CD14-positive monocyte (primary cell): ENCODE measurements at places on chromosomes 12 and 14.

DNA sequence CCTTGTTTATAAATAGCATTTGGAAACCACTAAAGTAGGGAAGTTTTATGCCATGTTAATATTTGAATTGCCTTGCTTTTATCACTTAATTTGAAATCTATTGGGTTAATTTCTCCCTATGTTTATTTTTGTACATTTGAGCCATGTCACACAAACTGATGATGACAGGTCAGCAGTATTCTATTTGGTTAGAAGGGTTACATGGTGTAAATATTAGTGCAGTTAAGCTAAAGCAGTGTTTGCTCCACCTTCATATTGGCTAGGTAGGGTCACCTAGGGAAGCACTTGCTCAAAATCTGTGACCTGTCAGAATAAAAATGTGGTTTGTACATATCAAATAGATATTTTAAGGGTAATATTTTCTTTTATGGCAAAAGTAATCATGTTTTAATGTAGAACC lies 4.4 kb downstream of the RAN start:
- no peak for DNase-seq

DNA sequence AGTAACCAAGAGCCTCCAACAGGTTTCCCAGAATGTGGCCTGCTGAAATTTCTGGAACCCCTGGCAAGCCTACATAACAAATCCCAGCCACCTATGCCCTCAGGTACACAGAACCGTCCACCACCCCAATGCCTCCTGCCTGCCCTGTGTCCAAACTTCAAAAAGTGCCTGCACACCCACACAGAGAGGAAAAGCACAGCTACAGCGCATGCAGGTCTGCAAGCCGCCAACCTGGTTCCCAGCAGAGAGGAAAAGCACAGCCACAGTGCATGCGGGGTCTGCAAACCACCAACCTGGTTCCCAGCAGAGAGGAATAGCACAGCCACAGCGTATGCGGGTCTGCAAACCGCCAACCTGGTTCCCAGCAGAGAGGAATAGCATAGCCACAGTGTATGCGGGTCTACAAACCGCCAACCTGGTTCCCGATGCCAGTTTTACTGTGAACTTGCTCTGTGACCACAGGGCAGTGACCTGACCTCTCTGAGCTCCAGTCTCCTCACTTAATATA lies 113.5 kb downstream of the SCARB1 start:
- DNase-seq, result no peak

DNA sequence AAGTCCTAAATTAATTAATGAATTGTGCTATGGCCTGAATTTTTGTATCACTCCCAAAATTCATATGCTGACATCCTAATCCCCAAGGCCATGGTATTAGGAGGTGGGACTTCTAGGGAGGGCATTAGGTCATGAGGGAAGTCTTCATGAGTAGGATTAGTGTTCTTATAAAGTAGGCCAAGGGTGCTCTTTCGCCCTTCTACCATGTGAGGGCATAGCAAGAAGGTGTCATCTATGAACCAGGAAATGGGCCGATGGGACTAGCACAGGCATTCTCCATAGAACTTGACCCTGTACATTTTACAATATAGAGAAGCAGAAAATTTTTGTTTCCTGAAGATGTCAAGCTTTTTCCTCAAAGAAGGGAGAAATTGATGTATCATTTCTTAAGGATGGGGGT lies 12.5 kb downstream of the SYT10 start:
- DNase-seq, result no peak

- DNase-seq, result no peak
These were observed 162.7 kb downstream of the ETV6 start for GRCh38 chr12:11812241-11812585.

DNA sequence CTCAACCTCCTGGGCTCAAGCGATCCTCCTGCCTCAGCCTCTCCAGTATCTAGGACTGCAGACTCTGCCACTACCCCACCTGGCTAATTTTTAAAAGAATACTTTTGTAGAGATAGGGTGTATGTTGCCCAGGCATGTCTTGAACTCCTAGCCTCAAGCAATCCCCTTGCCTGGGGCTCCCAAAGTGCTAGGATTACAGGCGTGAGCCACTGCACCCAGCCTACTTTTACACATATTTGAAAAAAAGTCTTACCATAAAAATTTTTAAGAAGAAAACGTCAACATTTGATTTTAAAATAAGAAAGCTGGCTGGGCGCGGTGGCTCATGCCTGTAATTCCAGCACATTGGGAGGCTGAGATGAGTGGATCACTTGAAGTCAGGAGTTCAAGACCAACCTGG lies 46.5 kb downstream of the DCAF5 start:
- no peak for DNase-seq

- DNase-seq, result no peak
These were observed 46.7 kb downstream of the HSPB8 start for GRCh38 chr12:119225454-119225853.

DNA sequence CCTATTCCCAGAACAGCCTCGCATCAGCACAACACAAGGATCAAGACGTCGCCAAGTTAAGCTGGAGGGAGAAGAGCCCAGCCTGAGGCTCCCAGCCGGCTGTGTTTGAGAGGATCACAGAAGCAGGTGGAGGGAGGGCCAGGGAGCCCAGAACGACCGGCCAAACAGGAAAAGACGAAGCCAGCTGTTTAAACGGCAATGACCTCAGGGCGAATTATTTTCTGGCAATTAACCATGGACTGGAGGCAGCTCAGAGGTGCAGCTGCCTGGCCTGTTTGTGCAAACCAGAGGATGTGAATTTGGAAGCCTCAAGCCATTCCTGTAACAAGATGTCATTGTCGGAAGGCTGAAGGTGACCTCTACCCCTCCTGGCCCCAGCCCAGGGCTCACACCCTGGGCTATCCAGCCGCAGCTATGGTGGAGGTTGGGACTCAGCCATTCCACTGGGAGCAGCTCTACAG lies 175.8 kb upstream of the PRMT8 start:
- DNase-seq, result no peak

GRCh38 chr14:88437658-88438057 lies 52.2 kb downstream of the SPATA7 start:
- no peak for DNase-seq

- no peak for DNase-seq
These were observed 60.1 kb downstream of the KLHL28 start for GRCh38 chr14:44901696-44902095.

DNA sequence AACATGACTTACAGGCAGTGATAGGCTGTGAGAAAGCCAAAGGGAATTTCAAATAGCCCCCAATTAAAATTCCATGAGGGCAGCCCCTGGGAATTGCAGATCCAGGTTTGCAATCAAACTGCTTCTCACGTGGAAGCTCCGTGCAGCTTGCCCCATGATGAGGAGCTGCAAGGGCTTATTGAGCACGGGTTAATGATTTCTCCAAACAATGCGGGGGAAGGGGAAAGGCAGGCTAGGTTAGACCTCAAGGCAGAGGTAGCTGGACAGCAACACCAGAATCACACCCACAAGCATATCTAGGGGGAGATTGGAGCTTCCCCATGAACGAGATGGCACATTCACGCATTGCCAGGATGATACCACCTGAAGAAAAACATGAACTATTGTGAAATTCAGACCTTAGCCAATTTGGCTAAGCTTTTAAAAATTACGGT lies 5.0 kb upstream of the DUSP6 start:
- DNase-seq, result no peak

DNA sequence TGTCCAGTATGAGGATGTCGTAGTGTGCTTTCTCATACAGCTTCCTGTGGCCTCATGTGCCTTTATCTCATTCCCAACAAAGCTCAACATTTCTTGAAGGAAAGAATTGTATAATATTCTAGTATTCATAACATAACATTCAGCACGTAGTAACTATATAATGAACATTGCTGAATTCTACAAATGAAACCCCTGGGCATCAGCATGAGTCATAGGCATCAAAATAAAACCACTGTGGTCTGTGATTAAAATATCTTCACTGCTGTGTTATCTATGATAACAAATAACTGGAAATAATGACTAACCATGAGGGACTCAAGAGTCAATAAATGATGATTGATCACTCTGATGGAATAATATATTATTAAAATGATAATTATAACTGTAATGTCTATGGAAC lies 255.2 kb downstream of the EMP1 start:
- DNase-seq, result no peak

DNA sequence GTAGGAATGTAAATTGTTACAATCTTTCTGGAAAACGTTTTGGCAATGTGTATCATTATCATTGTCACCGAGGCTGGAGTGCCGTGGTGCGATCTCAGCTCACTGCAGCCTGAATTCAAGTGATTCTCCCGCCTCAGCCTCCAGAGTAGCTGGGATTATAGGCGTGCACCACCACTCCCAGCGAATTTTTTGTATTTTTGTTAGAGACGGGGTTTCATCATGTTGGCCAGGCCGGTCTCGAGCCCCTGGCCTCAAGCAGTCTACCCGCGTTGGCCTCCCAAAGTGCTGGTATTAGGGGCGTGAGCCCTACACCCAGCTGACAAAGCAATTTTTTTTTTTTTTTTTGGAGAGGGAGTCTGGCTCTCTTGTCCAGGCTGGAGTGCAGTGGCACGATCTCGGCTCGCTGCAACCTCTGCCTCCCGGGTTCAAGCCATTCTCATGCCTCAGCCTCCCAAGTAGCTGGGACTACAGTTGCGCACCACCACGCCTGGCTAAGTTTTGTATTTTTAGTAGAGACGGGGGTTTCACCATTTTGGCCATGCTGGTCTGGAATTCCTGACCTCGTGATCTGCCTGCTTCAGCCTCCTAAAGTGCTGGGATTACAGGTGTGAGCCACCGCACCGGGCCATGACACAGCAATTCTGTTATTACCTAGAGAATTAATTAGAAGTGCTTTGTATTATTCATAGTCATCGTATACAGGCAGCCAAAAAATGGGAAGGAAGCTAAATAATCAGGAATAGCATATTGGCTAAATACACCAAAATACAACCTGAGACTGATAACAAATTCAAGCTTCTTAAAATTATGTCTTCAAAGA lies 1.2 kb downstream of the ACTR6 start:
- no peak for DNase-seq

- no peak for DNase-seq
These were observed 1417.4 kb upstream of the FLRT2 start for GRCh38 chr14:84112589-84112988.

DNA sequence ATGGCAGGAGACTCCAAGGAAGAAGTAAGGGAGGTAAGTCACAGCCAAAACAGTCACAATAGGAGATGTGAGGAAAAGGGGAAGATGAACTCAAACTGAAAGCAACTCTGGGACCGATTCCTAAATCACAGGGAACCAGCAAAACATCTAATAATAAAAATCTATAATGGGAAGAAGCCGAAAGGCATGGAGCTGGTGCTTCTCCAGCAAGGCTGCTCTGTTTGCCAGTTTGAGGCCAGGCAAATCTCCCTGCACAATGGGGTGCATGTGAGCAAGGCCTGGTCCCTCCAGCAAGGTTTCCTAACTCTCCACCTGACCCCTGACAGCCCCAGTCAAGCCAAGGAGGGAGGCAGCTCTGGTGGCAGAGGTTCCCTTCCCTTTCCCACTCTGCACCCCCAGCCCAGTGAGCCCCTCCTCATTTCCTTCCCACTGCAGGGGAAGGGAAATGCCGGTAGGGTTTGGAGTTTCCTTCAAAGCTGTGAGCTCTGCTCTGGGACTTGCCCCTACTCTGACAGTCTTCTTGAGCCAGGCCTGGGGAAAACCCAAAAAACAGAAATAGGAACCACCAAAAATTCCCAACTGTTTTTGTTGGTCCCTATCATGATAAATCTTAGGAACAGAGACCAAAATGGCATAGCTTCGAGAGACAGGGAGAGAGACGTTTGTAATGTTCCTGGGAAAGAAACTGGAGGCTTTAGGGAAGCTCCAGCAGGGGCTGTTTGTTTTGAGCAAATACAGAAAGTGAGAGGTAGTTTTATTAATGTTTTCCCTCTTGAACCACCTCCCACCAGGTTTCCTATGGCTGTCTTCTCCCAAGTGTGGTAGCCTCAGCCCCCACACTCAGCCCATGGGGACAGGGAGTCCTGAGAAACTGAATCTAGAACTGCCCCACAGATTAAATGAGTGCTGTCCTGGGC lies 34.6 kb downstream of the FMNL3 start:
- no peak for DNase-seq

DNA sequence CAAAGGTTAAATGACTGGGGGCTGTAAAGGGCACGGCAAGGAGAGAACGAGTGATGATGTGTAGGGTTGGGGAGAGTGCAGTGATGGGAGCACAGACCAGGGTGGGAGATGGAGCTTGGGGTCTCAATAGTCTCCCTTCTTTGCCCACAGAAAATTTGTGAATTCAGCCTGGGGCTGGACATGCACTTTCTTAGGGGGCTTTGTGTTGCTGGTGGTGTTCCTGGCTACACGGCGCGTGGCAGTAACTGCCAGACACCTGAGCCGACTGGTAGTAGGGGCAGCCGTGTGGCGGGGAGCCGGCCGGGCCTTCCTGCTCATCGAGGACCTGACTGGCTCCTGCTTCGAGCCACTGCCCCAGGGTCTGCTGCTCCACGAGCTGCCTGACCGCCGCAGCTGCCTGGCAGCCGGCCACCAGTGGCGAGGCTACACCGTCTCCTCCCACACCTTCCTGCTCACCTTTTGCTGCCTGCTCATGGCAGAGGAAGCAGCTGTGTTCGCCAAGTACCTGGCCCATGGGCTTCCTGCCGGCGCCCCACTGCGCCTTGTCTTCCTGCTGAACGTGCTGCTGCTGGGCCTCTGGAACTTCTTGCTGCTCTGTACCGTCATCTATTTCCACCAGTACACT lies 1.7 kb downstream of the FITM1 start:
- DNase-seq, result no peak

GRCh38 chr12:66600903-66601302 lies 78.0 kb downstream of the GRIP1 start:
- no peak for DNase-seq

GRCh38 chr12:76878099-76878898 lies 520 bp downstream of the CSRP2 start:
- no peak for DNase-seq

- no peak for DNase-seq
These were observed 651 bp downstream of the TMEM117 start for GRCh38 chr12:43836475-43836989.

- no peak for DNase-seq
These were observed 14.3 kb upstream of the TMEM229B start for GRCh38 chr14:67502867-67503266.

GRCh38 chr14:36773558-36773957 lies 111.9 kb downstream of the PAX9 start:
- DNase-seq, result no peak

GRCh38 chr14:46480817-46481216 lies 170.8 kb downstream of the RPL10L start:
- DNase-seq, result no peak
